Activated naive CD4-positive, alpha-beta T cell treated with anti-CD3 and anti-CD28 coated beads, Interleukin-2, amount 10 ng/mL, durations not matched to agents 5 hours and 36 hours (primary cell): ENCODE measurements at places on chromosomes 3 and 15. TPM values are rescaled to one million over a fixed set of nuclear protein-coding genes. Genes with fewer than 3 reads are reported as not detected.

Gene WDR93
- total RNA-seq, result not detected

Gene PLD1
- total RNA-seq, result 0.55 TPM

Gene SYNPR
- total RNA-seq, result not detected

Gene CCDC9B
- 0.76 TPM for total RNA-seq

Gene RAB27A
- total RNA-seq, result 58.2 TPM

Gene LCTL
- total RNA-seq, result not detected

Gene OXTR
- 0.46 TPM for total RNA-seq

Gene SLC6A1
- total RNA-seq, result not detected

Gene RARRES1
- total RNA-seq, result not detected

Gene SLC28A2
- not detected for total RNA-seq

Gene EPHB1
- total RNA-seq, result 0.87 TPM

Gene GP9
- total RNA-seq, result not detected

Gene RPSA
- total RNA-seq, result 1,984 TPM

Gene CLSTN2
- not detected for total RNA-seq

Gene TMC3
- total RNA-seq, result not detected

Gene EXD1
- total RNA-seq, result not detected

Gene LRIG1
- 33.1 TPM for total RNA-seq

Gene CORO2B
- total RNA-seq, result not detected

Gene CFAP161
- not detected for total RNA-seq

Gene COMMD2
- 27.0 TPM for total RNA-seq

Gene MEGF11
- not detected for total RNA-seq

Gene ZKSCAN7
- 1.3 TPM for total RNA-seq

Gene MUC20
- 3.2 TPM for total RNA-seq

Gene FAM107A
- total RNA-seq, result not detected

Gene AVEN
- total RNA-seq, result 11.6 TPM

Gene NCEH1
- total RNA-seq, result 3.4 TPM

Gene BFSP2
- total RNA-seq, result 0.68 TPM

Gene PLCH1
- total RNA-seq, result 0.15 TPM

Gene GREM1
- not detected for total RNA-seq

Gene TRAT1
- total RNA-seq, result 225 TPM

Gene CLRN1
- not detected for total RNA-seq

Gene GOLGA8M
- total RNA-seq, result 1.1 TPM

Gene SH2D7
- total RNA-seq, result not detected
